ENCODE measurements at places on chromosomes 2 and 18.

DNA sequence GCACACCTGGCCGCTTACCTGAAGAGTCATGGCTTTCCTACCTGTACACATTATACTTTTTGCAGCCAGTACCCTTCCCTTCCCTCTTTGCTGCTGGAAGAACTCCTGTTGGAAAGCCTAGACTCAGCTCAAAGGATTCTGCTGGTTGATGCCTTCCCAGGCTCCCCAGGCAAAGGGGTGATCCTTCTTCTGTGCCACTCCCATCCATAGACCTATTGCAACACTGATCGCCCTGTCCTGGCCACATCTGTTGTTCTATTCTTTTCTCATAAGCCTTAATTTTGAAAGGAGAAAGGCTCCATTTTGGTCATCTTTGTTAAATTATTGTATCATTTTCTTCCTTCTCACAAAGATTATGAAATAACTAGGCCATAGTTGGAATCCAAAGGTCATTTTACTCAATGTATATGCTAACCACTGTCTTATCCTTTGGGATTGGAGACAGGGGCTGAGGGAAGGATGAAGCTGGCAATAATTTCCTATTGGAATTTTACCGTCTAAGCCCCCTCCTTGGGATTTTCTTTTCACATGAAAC is 3.4 kb upstream of the PRKCE start:
- DNase-seq = no peak

- DNase-seq = no peak
These were observed 19.0 kb upstream of the DIPK1C start for GRCh38 chr18:74476140-74476539.

- no peak for DNase-seq
These were observed 13.9 kb upstream of the RAB31 start for GRCh38 chr18:9694174-9694573.

DNA sequence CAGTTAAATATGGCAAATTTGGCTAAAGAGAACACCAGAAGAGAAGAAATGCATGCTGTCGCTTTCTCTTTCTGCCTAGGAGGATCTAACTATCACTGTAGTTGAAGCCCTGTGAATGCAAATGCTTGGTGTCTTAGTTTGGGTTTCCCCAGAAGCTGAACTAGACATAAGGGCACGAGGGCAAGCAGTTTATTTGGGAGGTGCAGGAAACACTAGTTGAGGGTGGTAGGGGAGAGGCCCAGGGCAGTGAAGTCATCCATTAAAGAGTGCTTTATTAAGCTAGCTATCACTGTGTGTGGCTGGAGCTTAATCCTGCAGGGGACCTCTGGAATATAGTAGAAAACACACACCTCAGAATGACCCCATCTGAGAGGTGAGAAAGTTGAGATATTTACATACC is 639.8 kb upstream of the ZEB2 start:
- no peak for DNase-seq

DNA sequence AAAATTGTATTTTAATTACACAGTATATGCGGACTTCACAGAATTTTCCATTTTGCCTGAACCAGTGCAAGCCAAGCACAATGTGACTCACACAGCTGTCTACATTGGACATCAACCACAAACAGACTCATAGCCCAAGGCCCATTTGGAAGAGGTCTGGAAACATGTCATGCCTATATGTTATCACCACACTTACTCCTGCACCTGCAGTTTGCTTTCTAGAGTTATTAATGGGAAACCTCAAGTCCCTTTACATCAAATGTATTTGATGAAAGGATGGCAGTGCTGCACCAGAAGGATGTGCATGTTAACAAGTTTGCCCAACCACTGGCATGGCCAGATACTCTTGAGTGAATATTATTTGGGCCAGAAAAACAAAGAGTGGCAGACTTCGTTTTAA is 548.9 kb upstream of the CDH2 start:
- DNase-seq = no peak

DNA sequence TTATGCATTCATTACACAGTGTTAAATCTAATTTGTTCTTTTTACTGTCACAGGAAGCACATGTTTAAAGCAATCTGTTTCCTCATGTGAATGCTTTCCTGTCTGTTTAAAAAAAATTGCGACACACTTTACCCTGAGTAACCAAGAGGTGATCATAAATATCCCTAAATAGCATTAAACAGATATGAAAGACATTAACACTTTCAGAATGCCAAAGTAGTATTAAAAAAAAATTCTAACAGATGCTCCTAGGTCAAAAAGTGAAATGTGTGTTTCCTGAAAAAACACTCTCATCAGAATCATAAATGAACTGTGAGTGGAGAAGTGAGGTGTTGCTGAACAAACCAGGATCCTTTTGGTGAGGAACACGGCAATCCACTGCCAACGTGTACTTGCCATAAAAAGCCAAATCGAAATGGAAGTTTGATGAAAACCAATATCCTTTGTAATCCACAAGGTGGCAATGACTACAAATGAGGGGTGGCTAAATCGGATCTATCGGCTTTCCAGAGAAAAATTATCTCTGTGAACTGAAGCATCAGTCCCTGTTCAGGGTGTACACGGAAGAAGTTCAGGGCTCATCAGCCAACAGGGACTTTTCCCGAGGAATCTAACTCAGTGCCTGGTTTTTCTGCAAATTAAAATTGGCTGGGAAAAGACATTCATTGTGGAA is 248.9 kb downstream of the TCF4 start:
- no peak for DNase-seq

DNA sequence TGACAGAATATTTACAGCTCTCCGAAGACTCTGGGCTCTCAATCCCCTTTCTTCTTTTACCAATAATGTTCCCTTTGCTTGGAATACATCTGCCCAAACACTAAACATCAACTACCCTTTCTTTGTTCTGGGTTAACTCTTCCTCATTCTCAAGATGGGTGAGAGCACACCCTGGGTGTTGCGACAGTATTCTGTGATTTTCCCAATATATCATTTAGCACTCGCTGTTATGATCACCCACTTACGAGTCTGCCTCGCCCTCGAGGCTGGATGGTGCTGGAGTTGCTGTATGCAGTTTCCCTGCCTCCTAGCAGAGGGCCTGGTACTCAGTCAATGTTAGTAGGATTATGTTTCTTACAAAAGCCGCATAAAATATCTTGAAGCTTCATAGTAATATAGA is 93.2 kb downstream of the SOCS6 start:
- DNase-seq = no peak

DNA sequence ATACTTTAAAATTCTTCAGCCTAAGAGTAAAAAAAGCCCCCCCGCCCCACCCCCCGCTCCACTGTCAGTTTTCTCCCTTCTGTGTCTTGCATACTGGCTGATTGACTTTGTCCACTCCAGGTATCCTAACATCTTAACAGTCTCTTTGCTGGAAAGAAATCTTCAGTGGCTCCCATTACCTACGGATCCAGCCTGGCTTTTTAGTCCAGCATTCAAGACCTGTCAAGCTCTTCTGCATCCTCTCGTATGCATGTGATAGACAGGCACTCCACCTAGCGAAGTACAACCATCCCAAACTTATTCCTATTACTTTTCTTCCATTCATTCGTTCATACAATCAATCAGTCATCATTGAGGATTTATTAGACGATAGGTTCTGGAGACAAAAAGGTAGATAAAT is 288.1 kb downstream of the MYCN start:
- DNase-seq = no peak

All from natural killer cell (primary cell).